HFFc6 (cell line): ENCODE measurements at places on chromosomes 1 and 21.

DNA sequence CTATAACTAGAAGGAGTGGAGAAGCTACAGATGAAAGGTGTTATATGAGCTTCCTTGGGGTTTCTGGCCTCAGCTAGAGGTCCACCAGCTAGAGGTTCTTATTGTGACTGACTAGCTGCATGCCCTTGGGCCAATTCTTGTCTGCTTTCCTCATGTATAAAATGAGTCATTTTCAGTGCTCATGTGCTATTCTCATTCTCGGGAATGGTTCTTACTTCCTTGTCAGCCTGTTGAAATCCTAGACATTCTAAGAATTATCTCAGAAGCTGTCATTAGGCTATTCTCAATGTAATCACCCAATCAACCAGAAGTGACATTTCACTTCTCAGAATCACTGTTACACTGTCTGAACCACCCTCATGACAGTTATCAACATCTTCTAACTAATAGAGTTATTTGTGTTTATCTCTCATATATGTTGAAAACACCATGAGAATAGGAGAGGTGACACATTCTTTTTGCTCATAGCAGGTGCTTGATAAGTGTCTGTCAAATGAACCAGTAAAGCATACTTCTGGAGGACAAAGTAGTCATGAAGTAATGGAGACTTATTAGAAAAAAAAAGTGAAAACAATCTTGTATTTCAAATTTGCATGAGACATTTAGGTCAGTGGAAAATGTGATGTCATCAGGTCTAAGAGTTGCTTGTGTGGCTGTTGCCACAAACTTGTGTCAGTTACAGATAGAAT, 122.8 kb upstream of the IVNS1ABP start:
- peak; percentile 92 for DNase-seq

DNA sequence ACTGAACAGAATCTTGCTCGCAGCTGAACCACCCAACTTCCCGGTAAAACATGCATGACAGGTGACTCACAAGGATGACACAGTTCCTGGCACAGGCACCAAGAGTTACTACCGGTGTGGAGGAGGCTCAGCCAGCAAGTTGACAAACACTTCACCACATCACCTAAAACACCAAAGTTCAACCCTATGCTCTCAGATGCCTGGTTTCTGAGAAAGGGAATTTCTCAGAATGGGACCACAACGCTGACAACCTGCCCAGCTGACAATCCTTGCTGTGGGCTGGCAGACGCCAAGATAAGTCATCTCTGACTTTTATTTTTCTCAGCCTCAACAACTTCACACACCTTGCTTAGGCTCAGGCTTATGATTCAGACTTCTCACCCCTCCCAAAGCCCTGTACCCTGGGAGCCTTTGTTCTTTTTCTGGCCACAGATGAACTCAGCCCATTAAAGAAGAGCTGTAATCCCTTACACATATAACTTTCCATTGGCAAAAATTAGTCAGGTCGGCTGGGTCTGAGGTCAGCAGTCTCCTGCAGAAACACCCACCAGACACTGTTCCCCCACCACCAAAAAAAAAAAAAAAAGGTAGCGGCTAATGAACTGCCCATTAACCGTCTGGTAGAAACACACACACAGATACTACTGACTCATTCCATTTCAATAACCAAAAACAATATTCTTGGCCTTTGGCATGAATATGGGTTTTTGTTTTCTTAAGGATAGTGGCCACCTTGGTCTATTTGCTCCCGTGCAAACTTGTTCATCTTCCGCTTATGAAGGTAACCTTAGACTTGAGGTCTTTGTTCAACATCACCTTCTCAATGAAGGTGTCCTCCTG, 10.8 kb upstream of the TIAM1 start:
- no peak for DNase-seq

- no peak for DNase-seq
These were observed 26.5 kb downstream of the APP start for GRCh38 chr21:26144031-26144430.

- no peak for DNase-seq
These were observed 10.9 kb downstream of the WNT4 start for GRCh38 chr1:22131875-22132486.

- no peak for DNase-seq
These were observed 7.5 kb upstream of the PARK7 start for GRCh38 chr1:7953850-7954609.

- DNase-seq = peak; percentile 58
These were observed 595 bp upstream of the DDR2 start for GRCh38 chr1:162631546-162632191.

- no peak for DNase-seq
These were observed 3.7 kb upstream of the ACTRT2 start for GRCh38 chr1:3017440-3018050.
